ENCODE measurements at places on chromosomes 3 and 15.

GRCh38 chr3:102434715-102435114, at the start of gene ZPLD1:
Gene ZPLD1 (plus strand): TSS chr3:102435015. CDS start chr3:102438488, 3,473 bp downstream.
- no peak for DNase-seq

GRCh38 chr3:2978977-2979732, 131.0 kb downstream of the IL5RA start:
- DNase-seq: no peak

- no peak for DNase-seq
These were observed 75.5 kb upstream of the CBLB start for GRCh38 chr3:105944276-105944675.

- DNase-seq: no peak
These were observed 408 bp upstream of the ARPP21 start for GRCh38 chr3:35638980-35639253.

DNA sequence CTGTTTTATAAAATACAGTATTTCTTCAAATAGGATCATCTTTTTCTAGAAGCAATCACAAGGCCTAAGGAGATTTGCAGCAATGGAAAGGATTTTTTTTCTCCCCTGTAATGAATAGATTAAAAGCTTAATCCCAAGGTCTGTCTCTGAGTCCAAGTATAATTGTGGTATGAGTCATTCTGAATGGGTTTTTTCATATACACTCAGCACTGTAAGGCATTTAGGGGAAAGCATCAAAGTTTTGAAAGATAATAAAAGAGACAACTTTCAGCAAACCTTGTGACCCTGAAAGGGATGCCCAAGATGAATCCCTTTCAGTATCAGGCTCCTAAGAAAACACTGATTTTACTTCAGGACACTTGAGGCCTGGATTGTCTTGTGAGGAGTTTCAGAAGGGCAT, 23.3 kb upstream of the LARS2 start:
- DNase-seq: no peak

DNA sequence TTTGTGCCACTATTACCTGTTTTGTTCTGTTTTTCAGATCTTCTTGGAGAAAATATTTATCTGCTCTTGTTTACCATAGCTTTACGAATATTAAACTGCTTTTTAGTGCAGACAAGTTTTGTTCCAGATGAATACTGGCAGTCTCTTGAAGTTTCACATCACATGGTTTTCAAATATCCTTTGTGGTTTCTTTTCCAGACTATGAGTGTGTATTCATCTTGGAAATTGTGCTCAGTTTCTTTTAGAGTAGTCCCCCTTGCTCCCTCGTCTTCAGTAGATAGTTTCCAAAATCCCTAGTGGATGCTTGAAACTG, 1.2 kb downstream of the PIGB start:
- DNase-seq: no peak

GRCh38 chr15:100926258-100926657, 7.1 kb downstream of the LRRK1 start:
- DNase-seq: no peak

DNA sequence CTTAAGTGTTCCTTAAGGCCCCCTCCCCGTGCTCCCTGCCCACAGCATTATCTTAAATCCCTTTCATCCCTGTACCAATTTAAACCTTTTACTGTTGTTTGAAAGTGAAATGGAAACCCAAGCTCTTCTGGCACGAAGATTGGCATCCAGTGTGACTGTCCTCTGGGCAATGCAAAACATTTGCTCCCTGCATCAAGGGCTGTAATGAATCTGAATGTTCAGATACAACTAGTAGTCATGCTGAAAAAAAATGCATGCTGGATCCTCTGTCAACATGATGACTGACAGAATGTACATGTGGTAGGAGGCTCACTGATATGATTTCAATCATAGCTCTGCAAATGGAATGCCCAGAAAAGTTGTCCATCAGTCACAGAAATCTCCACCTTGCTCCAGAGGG, 8.1 kb upstream of the CDIN1 start:
- DNase-seq: no peak

DNA sequence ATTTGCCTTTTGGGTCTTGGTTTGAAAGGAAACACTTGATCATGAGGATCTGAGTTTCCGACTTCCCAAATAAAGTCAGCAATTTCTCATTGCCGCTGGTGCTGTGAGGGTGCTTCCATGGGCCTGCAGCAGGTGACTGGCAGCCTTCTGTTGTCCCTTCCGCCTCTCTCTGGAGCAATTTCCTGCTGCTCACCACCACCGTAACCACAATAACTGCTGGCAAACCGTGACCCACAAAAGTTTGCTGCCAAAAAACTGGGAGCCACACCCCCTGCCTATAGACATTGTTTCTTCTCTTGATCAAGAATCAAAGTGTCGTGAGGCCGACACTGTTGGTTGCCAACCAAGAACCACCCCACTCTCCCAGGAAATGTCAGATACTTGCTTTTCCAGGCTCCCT, 164.0 kb downstream of the NR2F2 start:
- DNase-seq: no peak

DNA sequence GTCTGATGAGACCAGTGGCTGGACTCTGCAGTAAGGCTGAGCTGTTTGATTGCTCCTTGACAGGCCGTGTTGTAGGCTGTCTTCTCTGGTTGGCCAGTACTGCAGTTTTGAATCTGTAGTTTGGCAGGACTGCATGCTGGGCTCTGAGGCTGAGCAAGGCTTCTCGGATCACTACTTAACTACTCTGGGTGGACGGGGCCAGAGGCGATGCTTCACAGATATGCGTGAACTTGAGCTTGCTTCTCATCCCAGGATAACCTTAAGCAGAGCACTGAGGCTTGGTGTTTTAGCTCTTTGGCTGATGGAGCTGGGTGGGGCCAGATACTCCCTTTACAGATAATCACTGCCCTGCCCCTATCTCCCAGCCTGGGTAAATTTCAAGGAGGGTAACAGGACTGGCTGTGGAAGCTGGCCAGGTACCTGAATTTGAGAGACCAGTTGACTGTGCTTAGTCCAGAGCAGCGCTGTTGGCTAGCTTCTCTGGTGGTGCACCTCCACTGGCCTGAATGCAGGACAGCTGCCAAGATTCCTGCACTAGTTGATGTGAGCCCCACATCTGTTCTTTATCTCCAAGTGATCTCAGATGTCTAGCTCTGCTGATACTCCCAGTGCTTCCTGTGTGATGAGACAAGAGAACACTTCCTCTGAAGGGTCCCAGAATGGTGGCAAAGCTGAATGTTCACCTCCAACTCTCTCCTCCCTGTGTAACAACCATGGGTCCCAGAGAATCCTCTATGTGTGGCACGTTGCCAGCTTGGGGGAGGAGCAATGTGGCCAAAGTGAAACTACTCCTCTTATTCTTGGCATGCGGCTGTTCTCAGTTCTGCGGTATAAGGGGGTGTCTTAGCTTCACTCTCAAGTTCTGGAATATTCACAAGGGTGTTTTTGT, 37.9 kb downstream of the RPL39L start:
- no peak for DNase-seq

DNA sequence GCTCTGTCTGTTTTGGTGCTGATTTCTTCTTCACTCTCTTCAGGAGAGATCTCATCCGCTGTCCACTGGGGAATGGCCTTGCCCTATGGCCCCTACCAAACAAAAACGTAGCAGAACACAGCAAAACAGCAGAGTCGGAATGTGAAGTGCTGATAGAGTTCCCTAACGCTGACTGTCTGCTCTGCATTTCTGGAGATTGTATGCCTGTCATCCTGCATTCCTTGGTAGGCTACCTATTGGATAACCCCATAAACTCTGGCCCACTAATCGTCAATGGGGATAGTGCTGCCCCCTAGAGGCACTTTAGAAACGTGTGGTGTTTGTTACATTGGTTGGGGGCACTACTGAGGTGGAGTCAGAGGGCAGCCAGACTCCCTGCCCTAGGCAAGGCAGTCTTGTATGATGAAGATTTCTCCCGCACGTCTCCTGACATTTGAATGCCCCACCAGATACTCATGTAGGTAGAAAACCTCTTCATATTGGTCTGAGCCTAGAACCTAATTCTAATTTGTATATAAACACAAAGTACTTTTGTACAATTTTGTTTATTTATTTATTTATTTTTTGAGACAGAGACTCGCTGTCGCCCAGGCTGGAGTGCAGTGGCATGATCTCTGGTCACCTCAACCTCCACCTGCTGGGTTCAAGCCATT, 15.6 kb upstream of the MAGEF1 start:
- no peak for DNase-seq

GRCh38 chr15:47857776-47858167, 140.5 kb downstream of the SEMA6D start:
- DNase-seq: no peak

GRCh38 chr3:32428092-32429068, 36.7 kb downstream of the CMTM7 start:
- DNase-seq: no peak

GRCh38 chr15:62666046-62666445, 376.5 kb upstream of the TPM1 start:
- DNase-seq: no peak

GRCh38 chr3:144275005-144275404, 303.4 kb downstream of the DIPK2A start:
- no peak for DNase-seq

DNA sequence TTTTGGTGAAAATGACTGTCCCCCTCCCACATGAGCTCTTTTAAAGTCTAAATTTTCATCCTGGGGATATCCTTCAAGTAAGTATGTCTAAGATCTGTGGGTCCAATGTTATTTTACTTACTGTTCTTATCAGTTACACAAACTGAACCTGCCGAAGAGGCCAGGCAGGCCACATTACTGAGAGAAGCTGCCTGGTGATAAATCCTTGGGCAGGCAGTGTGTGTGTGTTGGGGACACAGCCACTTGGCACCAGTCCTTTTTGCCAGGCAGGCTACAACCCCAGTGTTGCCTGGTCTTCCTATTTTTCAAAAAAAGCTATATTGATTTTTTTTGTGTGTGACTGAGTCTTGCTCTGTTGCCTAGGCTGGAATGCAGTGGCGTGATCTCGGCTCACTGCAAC, 50.6 kb upstream of the RASA2 start:
- no peak for DNase-seq

GRCh38 chr15:40838756-40839155, 5.1 kb upstream of the SPINT1 start:
- no peak for DNase-seq

- no peak for DNase-seq
These were observed 704.2 kb downstream of the EDEM1 start for GRCh38 chr3:5891711-5892110.

GRCh38 chr15:71683411-71684274, 126.7 kb upstream of the NR2E3 start:
- DNase-seq: no peak

DNA sequence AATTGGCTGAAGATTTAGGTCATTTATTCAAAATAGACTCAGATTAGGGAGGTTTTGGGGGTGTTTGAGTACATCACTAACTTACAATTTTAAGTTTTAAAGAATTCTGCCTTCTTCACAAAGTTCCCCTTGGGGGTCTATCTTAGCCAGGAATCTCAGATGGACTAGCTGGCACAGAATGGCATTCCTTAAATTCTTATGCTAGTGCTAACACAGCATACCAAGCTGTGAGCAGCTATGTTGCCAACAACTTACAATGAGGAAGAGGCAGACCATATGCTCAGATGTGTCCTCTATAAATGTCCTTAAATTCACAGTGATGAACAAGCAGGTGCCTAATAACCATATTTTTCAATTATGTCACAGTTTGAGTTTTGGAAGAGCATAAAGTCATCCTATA, 60.9 kb upstream of the NPHP3 start:
- DNase-seq: no peak

DNA sequence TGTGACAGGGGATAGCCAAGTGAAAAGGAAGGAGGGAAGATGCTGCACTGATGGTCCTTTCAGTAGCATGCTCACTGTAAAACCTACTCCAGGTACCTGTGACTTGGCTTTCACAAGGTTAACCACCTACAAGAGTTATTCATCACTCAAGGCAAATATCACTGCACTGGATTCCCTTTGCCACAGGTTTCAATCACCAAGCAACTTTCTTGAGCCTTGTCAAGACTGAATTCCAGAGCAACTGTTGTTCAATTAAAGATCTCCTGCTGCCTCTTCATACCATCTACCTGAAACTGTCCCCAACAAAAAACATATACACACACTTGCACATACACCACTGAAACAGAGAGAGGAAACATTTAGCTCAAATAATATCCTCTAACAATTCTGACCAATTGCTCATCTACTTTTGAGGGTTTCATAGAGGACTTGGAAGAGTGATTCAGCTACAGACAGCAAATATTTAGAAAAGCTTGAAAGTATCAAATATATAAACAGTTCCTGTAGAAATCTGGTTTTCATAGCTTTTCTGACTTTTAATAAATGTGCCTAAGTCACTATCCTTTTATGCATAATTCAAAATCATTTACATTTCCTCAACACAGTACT, 6.5 kb downstream of the IGF2BP2 start:
- DNase-seq: no peak

DNA sequence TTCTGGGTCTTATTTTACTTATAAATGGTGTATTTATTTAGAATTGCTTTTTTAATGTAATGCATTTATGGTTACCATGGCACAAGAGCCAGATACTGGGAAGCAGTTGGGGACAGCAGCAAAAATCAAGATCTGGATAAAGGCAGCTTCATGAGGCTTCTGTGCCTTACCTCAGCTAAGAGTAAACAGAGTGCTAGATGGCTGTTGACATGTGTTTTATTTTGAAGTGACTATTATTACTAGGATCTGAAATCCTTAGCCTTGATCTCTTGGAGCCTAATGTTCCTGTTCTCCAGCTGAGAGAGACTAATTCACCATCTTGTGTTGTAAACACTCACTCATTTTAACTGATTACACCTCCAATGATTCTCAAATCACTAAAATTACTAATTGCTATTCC, 317.8 kb downstream of the LPP start:
- no peak for DNase-seq

DNA sequence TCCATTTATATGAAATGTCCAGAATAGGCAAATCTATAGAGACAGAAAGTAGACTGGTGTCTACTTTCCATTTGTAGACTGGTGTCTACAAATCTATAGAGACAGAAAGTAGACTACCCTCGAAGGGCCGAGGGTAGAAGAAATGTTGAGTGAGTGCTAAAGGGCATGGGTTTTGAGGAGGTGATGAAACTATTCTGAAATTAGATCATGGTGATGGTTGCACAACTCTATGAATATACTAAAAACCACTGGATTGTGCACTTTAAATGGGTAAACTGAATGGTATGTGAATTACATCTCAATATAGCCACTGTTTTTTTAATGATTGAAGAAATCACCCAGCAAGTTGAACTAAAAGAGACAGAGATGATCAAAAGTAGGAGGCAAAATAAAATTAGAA, 27.9 kb downstream of the TP53BP1 start:
- DNase-seq: no peak

DNA sequence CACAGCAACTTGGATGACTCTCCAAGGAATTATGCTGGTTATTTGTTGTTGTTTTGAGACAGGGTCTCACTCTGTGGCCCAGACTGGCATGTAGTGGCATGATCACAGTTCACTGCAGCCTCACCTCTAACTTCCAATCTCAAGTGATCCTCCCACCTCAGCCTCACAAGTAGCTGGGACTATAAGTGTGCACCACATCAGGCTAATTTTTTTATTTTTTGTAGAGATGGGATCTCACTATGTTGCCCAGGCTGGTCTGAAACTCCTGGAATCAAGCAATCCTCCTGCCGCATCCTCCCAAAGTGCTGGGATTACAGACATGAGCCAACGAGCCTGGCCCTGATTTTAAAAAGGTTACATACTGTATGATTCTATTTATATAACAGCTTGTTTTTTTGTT, 63.0 kb downstream of the RBPMS2 start:
- no peak for DNase-seq

All from stimulated activated CD4-positive, alpha-beta T cell treated with anti-CD3 and anti-CD28 coated beads, Interleukin-1b, Interleukin-23, amount 100 ng/mL, for 1 hour (primary cell).